Prostate gland (tissue), 2 donors: ENCODE measurements at places on chromosomes 4 and X.

DNA sequence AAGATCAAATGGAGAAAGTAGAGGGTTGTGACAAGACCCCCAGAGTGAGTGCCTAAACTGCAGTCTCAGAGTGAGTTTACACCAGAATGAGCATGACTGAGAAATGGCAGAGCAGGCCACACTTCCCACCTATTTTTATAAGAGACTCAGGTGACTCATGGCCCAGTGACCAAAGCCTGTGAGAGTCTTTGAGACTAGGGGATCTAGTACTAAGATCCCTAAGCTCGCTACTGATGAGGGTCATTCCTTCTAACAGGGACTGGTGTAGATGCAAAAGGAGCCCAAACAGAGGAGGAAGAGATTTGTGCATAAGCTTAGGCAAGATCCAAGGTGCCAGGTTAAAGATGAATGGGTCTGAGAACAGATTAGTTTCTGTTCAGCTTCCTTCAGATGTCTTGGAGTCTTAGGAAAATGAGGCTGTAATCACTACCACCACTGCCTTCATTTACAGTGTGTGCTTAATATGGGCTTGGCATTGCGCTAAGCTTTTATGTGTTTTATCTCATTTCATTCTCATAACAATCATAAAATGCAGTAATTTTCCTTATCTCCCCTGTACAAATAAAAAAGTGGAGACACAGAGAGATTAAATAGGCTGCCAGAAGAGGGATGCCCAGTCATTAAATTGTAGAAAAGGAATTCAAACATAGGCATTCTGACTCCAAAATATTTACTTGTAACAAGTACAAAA, 62.8 kb downstream of the RWDD4 start:
- no peak for DNase-seq

DNA sequence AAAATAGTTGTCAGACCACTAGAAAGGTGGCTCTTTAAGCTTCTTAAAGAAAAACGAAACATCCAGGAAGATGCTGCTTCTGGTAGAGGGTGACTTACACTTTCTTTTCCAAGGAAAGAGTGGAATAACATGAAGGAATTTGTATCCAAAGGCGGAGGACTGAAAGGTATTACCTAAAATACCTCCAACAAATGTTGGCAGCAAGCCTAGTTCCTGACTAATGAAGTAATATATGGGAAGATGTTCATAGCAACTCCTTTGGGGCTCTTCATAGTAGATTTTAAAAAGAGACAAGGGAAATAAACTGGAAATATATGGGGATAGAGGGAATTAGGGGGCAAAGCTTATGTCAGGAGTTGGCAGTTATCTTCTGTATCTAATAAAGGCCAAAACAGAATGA, 116.2 kb downstream of the AASDH start:
- no peak for DNase-seq

- no peak for DNase-seq
Observed at GRCh38 chrX:136523770-136524169, 8.2 kb upstream of the VGLL1 start.

DNA sequence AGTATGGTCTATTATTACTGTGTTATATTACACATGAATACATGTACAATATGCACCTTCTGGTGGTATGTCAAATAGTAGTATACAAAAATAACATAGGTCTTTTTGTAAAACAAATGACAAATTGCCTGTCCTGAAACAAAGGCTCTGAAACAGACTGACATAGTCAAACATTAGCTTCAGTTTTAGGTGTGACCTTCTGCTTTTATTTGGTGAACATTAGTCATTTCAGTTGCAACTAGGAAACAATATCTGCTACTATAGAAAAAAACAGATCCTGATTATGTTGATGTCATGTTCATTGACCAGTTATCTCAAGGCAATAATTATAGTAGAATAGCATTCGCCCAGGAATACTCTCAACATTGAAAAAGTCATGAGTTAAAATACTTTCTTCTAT, 123.0 kb downstream of the CHRNA9 start:
- no peak for DNase-seq

GRCh38 chr4:85928775-85929591, 430.9 kb downstream of the MAPK10 start:
- no peak for DNase-seq
